Endothelial cell of umbilical vein (primary cell): ENCODE measurements at places on chromosomes 2 and 18. TPM values are rescaled to one million over a fixed set of nuclear protein-coding genes. Genes with fewer than 3 reads are reported as not detected.

DNA sequence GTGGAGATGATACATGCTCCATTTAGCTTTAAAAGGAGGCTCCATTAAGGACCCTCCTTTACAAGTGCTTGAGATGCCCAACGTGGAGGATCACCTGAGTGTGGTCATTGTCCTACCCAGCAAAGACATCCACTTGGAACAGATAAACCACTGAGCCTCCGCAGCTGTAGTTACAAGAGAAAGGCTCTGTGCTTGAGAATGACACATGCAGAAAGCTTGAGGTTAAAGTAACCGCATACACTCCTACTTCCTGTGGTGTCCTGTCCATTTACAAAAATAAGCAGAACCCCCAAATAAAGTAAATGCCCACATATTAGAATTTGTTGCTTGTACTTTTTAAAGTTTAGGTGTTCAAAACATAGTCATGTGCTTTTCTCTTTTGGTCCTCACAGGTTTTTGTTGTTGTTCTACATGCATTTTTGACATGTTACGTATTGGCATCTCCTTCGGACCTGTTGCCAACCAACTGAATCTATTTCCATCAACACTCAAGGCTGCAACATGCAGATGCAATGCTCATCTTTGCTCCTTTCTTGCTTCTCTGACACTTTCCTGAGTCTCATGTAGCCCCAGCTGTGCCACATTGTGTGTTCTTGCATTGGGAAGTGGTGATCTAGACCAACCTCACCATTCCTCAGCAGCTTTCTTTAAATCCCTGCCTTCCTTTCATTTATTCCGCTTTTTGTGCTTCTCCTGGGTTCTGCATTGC is 56.0 kb downstream of the SERPINB7 start:
- no peak for DNase-seq
- no peaks in the 10 kb centered on the region for H3K36me3 ChIP-seq
- H3K4me1 ChIP-seq = no peaks in the 10 kb centered on the region
- H3K27me3 ChIP-seq = peaks cover 12% of the 10 kb centered on the region
- H3K27ac ChIP-seq = no peak overlapping the region

DNA sequence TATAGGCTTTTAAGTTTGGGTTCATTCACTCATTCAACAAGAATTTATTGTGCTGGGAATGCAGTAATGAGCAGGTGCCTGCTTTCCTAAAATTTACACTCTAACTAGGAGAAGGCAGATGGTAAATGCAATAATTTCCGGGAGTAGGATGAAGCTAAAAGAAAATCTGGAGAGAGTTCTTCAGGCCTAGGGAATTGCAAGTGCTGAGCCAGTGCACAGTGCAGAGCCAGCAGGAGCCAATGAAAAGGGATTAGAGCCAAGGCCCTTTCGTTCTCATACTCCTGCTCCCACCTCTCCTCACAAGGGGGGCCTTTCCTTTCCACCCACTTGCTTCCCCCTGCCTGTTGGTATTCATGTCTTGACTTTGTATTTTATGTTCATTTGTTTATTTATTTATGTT is 55.1 kb downstream of the CFAP221 start:
- no peak for DNase-seq
- no peaks in the 10 kb centered on the region for H3K36me3 ChIP-seq

GRCh38 chr2:131093696-131094462 is 619 bp upstream of the FAM168B start:
- H3K27ac ChIP-seq = peak overlapping the region; percentile 92
- peaks cover 10% of the 10 kb centered on the region for H3K4me1 ChIP-seq
- H3K4me3 ChIP-seq = peak overlapping the region; percentile 92

GRCh38 chr2:231554327-231554726 is 24.1 kb upstream of the NMUR1 start:
- H3K27me3 ChIP-seq = no peaks in the 10 kb centered on the region
- no peaks in the 10 kb centered on the region for H3K36me3 ChIP-seq
- peaks cover 5% of the 10 kb centered on the region for H3K4me1 ChIP-seq

DNA sequence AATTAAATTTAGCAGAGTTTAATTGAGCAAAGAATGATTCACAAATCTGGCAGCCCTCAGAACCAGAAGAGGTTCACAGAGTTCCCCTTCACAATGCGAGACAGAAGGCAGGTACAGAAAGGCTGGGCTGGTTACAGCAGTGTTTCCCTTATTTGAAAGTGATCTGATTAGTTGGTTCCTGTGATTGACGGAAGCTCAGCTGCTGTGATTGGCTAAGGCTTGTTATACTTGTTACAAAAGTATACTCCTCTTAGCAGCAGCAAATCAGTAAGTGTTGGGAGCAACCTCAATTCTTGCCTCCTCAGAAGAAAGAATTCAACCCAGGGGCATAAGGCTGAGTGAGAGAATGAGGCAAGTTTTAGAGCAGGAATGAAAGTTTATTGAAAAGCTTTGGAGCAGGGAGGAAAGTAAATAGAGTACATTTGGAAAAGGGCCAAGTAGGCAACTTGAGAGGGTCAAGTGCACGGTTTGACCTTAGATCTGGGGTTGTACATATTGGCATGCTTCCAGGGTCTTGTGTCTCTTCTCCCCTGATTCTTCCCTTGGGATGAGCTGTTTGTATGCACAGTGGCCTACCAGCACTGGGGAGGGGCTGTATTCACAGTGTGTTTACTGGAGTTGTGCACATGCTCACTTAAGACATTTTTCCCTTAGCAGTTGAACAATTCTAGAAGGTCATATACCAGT is 431.8 kb upstream of the RAB12 start:
- no peaks in the 10 kb centered on the region for H3K36me3 ChIP-seq
- no peaks in the 10 kb centered on the region for H3K4me1 ChIP-seq
- no peak overlapping the region for H3K27ac ChIP-seq
- peak; percentile 7 for DNase-seq

The POTEI gene
- 0.13 and 0.16 TPM in 2 replicates for total RNA-seq

DNA sequence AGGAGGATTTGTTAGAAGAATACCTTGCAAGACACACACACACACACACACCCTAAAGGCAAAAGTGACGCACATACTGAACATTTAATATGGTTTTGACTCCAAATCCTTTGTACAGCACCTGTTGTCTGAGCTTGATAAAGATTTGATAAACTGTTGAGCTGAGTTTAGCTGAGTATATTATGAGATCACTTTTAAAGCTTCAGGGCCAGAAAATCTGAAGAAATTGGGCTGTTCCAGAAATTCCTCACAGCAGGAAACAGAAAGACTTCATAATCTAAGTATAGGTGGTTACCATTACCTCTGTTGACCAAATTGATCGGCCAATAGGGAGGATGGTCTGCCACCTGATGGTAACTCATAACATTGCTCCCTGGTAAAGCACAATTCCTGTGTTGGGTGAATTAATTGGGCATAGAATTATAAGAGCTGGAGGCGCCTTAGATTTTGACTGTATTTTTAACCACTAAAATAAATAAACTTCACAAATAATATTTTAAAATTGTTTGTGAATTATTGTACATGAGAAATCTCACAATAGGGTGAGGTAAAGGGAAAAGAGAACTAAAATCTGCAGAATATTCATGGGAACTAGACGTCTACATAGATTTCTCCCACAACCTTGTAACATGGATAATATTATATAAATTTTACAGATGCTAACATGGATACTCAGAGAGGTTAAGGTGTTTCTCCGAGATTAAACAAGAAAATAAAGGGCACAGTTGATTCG is 21.8 kb upstream of the RPIA start:
- H3K4me3 ChIP-seq = no peak overlapping the region
- H3K4me1 ChIP-seq = no peaks in the 10 kb centered on the region
- no peak overlapping the region for H3K27ac ChIP-seq
- H3K27me3 ChIP-seq = peaks cover 9% of the 10 kb centered on the region
